ENCODE measurements at places on chromosomes 11 and 22.

DNA sequence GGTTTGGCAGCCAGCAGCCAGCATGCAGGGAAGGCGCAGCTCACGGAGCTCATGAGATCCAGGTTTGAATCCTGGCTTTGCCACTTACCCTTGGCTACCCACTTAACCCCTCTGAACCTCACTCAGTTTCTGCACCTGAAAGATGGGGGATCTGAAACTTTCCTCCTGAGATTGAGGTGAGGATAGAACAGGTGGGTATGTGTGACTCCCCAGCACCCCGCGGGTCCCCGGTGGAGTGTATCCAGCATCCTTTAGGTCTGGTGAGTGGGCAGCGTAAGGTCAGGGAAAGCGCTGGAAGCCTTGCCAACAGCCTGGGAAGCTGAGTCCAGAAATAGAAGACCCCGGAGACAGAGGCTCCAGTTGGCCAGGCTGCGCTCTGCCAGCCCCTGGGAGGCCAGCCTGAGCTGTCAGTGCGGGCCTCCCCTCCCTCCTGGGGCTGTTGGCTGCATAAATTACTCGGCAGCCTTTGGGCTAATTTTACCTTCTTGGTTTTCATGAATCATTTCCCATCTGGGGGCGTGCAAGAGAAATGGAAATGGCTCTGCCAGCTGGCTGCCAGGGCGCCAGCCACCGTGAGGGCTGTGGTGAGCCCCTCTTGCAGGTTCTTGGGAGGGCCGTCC, 17.6 kb downstream of the PRDM11 start:
- no peak for DNase-seq

- peak; percentile 88 for DNase-seq
Observed at GRCh38 chr11:118907051-118908042, 18.4 kb downstream of the BCL9L start.

GRCh38 chr11:34850334-34850733, 65.8 kb downstream of the APIP start:
- DNase-seq, result no peak

DNA sequence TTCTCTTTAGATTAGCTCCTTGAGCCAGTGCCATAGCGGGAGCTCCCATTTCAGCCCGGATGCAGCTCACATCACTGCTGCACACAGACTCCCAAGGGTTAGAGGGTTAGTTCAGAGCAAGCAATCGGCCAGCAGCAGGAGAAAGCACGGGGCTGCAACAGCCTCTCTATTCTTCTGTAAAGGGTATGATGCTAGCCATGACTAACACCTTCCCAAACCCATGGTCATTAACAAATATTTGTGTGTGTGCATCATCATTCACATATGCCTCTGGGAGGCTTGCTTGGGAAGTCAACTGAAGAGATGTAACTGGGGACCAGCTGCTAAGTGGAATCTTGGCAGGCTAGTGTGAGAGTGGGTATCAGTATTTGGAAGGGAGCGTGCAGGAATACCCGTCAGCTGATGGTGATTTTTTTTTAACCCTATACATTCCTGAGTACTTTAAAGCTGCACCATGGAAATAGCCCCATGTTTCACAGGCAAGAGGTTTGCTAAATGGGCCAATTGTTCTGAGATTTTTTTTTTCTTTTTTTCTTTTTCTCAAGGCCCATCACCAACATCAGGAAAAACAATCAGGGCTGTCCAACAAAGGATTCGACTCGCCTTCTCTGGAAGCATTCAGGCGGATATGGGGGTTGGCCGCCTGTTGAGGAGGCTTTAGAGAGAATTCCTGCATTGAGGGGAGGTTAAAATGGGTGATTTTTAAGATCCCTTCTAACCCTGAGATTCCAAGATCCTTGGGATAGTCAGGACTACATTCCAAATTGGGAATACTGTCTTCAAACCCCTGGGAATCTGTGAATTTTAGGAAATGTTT, 33.2 kb upstream of the CCDC89 start:
- no peak for DNase-seq

DNA sequence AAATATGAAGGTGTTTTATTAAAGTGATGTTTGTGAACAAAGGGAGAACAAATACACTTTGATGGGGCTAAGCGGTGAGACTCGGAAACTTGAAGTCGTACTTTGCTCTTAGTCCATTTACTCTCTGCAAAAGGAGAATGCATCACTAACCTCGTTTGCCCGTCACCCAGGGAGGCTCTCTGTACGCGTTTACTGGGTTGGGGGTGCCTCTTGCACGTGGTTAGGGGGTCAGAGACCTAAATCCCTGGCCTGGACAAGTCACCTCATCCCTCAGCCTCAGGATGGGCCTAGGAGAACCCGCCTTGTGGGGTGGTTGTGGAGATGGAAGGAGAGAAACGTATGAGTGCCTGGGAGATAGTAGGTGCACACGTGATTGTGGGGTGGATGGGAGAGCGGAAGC, 803 bp upstream of the IFT27 start:
- no peak for DNase-seq

GRCh38 chr11:120215634-120216033, 4.8 kb downstream of the OAF start:
- no peak for DNase-seq

GRCh38 chr22:21970800-21971617, 11.6 kb downstream of the TOP3B start:
- DNase-seq, result no peak

DNA sequence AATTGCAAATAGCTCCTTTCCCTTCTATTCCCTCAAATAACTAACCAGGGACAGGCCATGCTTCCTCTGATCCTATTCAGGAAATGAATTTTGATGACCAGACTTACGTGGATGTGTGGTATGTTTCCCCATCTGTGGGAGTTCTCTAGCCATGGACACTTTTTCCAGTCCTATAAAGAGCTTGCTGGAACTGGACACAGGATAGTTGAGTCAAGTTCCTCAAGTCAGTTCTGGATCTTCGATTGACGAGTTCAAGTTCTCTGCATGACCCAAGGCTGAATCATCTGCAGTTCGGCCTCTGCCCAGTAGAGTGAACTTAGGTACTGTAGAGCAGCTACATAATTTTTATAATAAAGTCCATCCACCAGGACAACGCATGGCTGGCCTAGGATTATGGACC, 52.7 kb upstream of the CCND1 start:
- DNase-seq, result no peak

GRCh38 chr22:27755521-27756211, 45.9 kb downstream of the MN1 start:
- no peak for DNase-seq

DNA sequence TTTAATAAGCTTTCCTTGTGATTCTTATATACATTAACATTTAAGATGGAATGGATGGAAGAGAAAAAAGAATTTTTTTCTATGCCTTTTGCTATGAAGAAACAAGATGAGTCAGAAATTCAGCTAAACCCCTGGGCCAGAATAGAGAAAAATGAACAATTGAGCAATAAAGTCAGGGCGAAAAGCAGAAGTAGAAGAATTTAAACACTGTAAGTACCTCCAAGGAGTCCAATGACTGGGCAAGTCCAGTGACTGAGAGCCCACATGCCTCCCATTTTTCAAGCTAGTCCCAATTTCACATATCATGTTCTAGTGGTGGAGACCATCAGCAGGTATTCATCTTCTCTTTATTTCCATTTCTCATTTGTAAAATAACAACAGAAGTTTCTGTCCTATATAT, 18.6 kb upstream of the APLP2 start:
- DNase-seq, result no peak

DNA sequence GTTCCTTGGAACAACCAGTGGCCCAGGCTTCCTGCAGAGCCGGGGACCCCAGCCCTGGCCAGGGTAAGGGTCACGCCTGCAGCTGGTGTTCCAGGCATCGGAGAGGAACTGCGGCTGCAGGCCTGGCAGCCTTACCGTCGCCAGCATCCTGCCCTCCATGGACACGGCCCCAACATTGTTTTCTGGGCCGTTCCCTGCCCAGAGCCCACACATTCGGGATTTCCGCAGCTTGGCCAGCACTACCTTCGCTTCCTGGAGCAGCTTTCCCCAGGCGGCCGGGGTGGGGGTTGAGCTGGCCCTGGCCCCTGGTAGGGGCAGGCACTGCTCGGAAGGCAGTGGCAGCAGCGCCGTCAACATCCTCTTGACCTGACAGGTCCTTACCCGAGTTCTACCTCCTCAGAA, 17.7 kb downstream of the TXN2 start:
- no peak for DNase-seq

DNA sequence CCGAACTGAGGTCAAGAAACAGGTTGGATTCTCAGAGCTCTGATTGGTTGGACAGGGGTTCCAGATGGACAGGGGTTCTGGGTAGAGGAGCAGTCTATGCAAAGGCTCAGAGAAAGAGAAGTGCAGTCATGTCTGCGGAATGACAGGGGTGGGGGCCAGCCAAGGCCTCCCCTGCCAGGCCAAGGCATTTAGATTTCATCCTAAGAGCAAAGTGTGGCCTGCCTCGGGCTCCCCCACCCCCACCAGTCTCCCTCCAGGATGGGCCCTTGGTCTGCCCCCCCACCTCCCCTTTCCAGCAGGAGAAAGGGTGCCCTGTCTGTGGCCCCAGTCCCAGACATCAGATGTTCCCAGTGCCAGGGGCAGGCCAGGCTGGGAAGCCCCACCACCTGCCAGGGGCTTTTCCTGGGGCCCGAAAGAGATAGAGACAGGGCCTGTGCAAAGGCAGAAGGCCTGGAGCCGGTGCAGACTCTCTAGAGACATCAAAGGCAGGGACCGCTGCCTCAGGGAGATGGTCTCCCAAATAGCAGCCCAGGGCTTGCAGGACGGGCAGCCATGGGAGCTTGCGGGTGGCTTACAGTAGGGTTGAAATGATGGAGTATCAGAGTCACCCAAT, 9.4 kb downstream of the SUSD2 start:
- DNase-seq, result no peak

DNA sequence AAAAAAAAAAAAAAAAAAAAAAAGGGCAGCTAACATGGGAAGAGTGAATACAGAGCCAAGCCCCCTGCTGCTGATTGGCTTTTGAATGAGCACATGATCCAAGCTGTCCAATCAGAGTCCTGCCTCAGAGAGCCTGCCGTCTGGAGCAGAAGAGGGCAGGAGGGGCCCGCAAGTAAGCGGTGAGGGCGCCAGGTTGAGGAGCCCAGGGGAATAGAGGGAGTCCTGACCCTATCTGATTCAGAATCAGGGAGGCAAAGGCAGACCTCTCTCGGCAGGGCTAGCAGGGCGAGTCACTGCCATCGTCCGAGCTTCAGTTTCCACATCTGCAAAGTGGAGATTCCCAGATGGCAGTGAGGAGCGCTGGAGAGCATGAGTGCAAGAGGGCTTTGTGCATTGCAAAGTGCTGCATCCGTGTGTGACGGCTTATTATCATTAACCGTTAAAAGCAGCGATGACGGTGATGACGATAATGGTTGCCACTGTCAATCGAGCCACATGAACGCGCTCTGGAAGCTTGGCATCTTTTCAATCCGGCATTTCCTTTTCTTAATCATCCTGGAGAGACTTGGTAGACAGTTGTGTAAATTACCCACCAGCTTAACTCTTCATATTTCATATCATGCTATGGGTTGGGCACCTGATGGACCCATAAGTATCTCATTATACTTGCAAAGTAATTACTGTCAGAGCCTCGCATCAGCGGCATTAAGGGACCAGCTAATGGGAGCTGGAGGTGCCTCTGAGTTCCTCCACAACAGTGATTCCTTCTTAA, 68.6 kb upstream of the ATXN10 start:
- DNase-seq, result no peak

- no peak for DNase-seq
Observed at GRCh38 chr11:36214976-36215692, 74.1 kb downstream of the COMMD9 start.

GRCh38 chr22:37241351-37242142, 2.5 kb downstream of the RAC2 start:
- peak; percentile 57 for DNase-seq

GRCh38 chr11:78798663-78799062, 224.0 kb upstream of the NARS2 start:
- no peak for DNase-seq

DNA sequence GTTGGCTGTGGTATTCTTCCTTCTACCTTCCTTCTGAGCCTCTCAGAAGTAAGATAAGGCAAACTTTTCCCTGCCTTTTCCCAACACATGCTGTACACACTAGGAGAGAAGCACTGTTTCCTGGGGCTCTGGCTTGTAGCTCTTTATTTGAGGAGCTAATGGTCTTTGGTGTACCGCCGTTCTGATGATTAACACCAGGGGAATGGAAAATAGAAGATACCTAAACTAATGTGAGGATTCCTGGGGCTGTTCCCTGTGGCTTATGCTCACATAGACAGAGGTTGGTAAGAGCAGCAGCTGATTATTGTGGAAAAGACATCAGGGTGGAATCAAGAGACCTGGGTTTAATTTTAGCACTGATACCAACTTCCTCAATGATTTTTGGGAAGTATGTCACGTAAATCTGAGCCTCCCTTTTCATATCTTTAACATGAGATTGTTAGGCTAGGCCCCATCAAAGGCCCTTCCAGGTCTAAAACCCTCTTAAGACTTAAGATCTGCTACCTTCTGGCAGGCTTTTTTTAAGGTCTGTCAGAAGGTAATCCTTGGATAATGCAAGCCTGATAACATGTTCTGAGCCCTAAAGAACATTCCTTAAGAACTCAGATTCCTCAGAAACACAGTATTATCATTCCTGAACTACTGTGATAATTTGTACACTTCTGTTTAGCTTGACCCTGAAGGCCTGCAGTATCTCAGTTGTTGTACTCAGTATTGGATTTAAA, 24.8 kb upstream of the RCE1 start:
- DNase-seq, result no peak

DNA sequence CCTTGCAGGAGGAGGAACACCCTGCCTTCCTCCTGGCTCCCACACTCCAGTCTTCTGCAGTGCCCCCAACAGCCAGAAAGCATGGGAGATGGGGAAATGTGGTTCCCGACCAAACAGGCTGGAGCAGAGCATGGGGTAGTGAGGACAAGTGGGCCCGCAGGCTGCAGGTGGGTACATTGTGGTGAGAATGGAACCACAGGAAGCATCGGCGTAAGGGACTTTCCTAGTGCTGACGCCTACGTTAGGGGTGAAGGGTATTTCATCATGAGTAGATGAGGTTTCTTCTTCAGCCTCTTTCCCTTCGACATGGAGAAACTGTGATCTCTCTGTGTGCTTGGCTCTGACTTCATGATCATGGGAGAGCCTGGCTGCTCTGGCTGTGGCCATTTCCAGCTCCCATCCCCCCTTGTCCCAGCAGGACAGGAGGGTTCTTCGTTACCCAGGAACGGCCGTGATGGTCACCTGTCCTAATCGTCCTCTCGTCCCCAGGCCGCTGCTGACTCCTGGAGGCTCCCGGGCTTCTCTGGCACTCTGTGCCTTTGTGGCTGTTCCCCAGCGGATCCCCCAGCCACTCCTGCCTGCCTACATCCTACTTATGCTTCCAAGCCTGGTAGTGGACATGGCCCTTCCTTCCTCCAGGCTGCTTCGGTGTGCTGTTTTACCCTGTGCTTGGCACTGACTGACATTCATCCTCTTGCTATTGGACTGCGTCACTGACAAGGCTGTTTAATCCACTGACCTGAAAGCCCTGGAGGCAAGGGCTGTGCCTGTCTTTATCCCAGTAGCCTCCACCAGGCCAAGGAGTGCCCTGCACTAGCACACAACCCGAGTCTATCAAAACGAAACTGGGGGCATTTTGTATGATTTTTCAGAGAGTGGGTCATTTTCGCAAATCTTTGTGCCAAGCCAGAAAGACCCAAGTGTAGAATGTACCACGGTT, 65.2 kb upstream of the CECR2 start:
- DNase-seq, result peak; percentile 62

- DNase-seq, result no peak
Observed at GRCh38 chr11:64224891-64225607, 937 bp downstream of the TRPT1 start.
